Uterus (tissue), 4 donors: ENCODE measurements at places on chromosomes 3 and 15. TPM values are rescaled to one million over a fixed set of nuclear protein-coding genes. Genes with fewer than 3 reads are reported as not detected.

- H3K36me3 ChIP-seq, result no peaks in the 10 kb centered on the region
- no peaks in the 10 kb centered on the region for H3K27me3 ChIP-seq
- no peak overlapping the region for H3K27ac ChIP-seq
- no peak for DNase-seq
These were observed 61.3 kb upstream of the PRR23E start for GRCh38 chr3:127131424-127132170.

DNA sequence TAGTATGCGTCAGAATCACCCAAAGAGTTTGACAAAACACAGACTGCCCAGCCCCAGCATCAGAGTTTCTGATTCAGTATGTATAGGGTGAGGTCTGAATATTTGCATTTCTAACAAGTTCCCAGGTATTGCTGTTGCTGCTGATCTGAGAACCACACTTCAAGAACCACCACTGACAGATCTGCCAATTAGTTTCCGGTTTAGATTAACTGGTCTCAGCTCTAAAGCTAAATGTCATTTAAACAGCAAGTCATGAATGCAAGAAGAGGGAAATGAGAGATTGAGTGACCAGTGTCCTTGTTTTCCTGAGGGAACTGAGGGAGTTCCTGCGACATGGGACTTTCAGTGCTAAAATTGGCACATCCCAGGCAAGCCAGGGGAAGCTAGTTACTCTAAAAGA, 305.0 kb downstream of the ZNF385D start:
- no peaks in the 10 kb centered on the region for H3K36me3 ChIP-seq
- no peaks in the 10 kb centered on the region for H3K27me3 ChIP-seq
- no peak for DNase-seq
- H3K4me1 ChIP-seq, result no peaks in the 10 kb centered on the region
- H3K4me3 ChIP-seq, result no peak overlapping the region
- no peak overlapping the region for H3K27ac ChIP-seq

DNA sequence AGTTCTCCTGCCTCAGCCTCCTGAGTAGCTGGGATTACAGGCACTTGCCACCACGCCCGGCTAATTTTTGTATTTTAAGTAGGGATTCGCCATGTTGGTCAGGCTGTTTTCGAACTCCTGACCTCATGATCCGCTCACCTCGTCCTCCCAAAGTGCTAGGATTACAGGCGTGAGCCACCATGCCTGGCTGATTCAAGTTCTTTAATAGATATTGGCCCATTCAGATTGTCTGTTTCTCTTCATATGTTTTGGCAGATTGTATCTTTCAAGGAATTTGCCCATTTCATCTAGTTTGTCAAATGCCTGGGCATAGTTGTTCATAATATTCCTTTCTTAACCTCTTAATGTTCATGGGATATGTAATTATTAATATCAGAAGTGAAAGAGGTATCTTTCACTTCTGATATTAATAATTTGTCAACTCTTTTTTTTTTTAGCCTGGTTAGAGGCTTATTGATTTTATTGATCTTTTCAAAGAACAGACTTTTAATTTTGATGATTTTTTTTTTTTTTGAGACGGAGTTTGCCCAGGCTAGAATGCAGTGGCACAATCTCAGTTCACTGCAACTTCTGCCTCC, 40.2 kb upstream of the ZFAND6 start:
- H3K36me3 ChIP-seq, result no peaks in the 10 kb centered on the region
- DNase-seq, result no peak
- H3K27ac ChIP-seq, result no peak overlapping the region
- no peaks in the 10 kb centered on the region for H3K27me3 ChIP-seq

- no peaks in the 10 kb centered on the region for H3K36me3 ChIP-seq
- no peaks in the 10 kb centered on the region for H3K4me1 ChIP-seq
- no peaks in the 10 kb centered on the region for H3K27me3 ChIP-seq
- no peak overlapping the region for H3K27ac ChIP-seq
These were observed 9.7 kb downstream of the PEX5L start for GRCh38 chr3:180026997-180027396.

DNA sequence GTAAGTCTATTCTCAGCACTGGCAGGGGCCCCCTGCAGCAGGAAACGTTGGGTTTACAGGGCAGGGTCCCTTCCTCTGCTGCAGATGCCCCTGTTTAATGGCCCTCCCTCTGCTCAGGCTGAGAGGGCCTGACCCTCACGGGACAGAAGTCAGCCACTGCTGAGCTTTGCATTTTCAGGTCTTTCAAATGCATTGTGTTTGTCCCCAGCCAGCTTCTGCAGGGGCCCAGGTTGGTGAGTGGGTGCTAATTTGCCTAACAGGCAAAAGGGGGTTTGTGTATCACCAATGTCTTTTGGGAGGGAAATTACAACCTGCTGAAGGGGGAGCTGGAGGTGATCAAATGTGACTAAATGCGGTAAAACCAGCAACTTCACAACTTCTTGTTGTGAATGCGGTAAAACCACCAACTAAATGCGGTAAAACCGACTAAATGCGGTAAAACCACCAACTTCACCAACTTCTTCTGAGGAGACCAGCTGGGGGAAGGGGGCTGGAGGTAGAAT, 44.8 kb upstream of the UBE2E1 start:
- no peak for DNase-seq
- no peak overlapping the region for H3K27ac ChIP-seq
- no peaks in the 10 kb centered on the region for H3K4me1 ChIP-seq
- H3K27me3 ChIP-seq, result no peaks in the 10 kb centered on the region
- H3K4me3 ChIP-seq, result no peak overlapping the region
- no peaks in the 10 kb centered on the region for H3K36me3 ChIP-seq

GRCh38 chr3:172646439-172647015, 64.3 kb downstream of the NCEH1 start:
- H3K4me3 ChIP-seq, result no peak overlapping the region
- no peaks in the 10 kb centered on the region for H3K36me3 ChIP-seq
- no peaks in the 10 kb centered on the region for H3K4me1 ChIP-seq
- no peak overlapping the region for H3K27ac ChIP-seq
- no peaks in the 10 kb centered on the region for H3K27me3 ChIP-seq
- no peak for DNase-seq

GRCh38 chr3:13706451-13706850, 157.5 kb downstream of the FBLN2 start:
- no peaks in the 10 kb centered on the region for H3K36me3 ChIP-seq
- H3K4me3 ChIP-seq, result no peak overlapping the region
- peak; percentile 3 for DNase-seq
- no peaks in the 10 kb centered on the region for H3K4me1 ChIP-seq

- DNase-seq, result no peak
- no peak overlapping the region for H3K27ac ChIP-seq
- no peak overlapping the region for H3K4me3 ChIP-seq
- no peaks in the 10 kb centered on the region for H3K4me1 ChIP-seq
These were observed 165.7 kb downstream of the GAP43 start for GRCh38 chr3:115788921-115789470.

DNA sequence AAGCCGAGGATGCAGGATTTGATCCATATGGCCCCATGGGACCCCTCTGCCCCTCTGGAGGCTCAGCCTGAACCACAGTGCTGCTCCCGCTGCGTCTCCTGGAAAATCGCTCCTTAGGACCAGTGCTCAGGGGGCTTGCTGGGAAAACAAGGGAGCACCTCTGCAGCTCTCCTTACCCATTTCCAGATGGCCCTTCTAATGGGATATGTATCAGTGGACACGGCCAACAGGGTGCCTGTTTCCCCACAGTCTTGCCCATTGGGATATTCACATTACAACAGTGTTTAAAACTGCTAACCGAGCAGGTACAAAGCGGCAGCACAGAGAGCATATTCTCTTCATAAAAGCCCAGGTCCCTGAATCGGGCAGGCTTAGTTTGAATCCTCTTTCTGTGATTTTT, 27.1 kb downstream of the TMEM44 start:
- no peak overlapping the region for H3K27ac ChIP-seq
- no peak overlapping the region for H3K4me3 ChIP-seq
- H3K36me3 ChIP-seq, result no peaks in the 10 kb centered on the region
- DNase-seq, result no peak

- DNase-seq, result no peak
- no peak overlapping the region for H3K27ac ChIP-seq
- H3K27me3 ChIP-seq, result no peaks in the 10 kb centered on the region
- no peaks in the 10 kb centered on the region for H3K4me1 ChIP-seq
These were observed 8.3 kb upstream of the CHRM5 start for GRCh38 chr15:33959844-33960548.

- no peak overlapping the region for H3K27ac ChIP-seq
- no peak overlapping the region for H3K4me3 ChIP-seq
- H3K36me3 ChIP-seq, result no peaks in the 10 kb centered on the region
These were observed 68.5 kb downstream of the PLCH1 start for GRCh38 chr3:155676252-155676981.

DNA sequence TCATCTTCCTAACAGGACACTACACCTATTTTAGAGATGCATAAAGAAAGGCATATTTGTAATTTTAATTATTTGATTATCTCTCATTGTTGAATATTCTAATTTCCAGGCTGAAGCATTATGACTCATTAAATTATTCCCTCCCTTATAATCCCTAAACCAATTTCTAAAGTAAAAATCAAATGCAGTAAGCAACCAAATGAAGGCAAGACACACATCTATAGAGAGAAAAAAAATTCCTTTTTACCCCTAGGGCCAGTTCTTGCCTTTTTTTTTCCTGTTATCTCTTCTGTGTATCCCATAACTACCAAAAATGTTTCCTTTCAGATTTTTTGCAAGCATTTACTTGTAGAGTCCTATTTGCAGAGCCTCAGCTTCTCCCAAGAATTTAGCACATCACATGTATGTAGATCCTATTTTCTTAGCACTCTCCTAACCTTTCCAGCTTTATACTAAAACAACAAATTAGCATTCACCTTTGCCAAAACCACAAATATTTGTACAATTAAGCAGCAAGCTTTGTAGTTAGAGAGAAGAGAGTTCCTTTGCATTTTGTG, 177.9 kb downstream of the SATB1 start:
- no peak overlapping the region for H3K4me3 ChIP-seq
- DNase-seq, result no peak
- no peak overlapping the region for H3K27ac ChIP-seq
- no peaks in the 10 kb centered on the region for H3K36me3 ChIP-seq
- H3K27me3 ChIP-seq, result no peaks in the 10 kb centered on the region

The MYRIP gene
- 15.9 TPM for total RNA-seq

- H3K4me1 ChIP-seq, result no peaks in the 10 kb centered on the region
- no peaks in the 10 kb centered on the region for H3K36me3 ChIP-seq
- no peaks in the 10 kb centered on the region for H3K27me3 ChIP-seq
- no peak overlapping the region for H3K4me3 ChIP-seq
- no peak for DNase-seq
- no peak overlapping the region for H3K27ac ChIP-seq
These were observed 146.1 kb downstream of the PTPRG start for GRCh38 chr3:61707492-61707891.

DNA sequence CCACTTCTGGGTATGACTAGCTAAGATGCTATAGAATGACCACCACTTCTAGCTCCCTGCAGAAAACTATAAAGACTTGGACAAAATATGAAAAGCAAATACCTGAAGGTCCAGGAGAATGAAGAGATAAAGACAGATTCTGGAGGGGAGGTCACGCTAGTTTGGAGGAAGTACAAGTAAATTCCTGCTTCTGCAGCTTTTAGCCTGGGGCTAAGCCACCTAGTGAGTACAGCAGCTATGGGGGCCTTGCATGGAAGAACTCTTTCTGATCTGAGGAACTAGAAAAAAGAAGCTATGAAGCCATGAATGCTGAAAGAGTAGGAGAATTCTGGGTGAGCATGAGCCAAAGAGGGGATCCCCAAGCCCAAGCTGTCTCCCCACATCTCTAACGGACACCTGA, 29.8 kb downstream of the NRG4 start:
- H3K36me3 ChIP-seq, result no peaks in the 10 kb centered on the region
- no peak for DNase-seq
- no peak overlapping the region for H3K27ac ChIP-seq
- H3K4me3 ChIP-seq, result no peak overlapping the region

DNA sequence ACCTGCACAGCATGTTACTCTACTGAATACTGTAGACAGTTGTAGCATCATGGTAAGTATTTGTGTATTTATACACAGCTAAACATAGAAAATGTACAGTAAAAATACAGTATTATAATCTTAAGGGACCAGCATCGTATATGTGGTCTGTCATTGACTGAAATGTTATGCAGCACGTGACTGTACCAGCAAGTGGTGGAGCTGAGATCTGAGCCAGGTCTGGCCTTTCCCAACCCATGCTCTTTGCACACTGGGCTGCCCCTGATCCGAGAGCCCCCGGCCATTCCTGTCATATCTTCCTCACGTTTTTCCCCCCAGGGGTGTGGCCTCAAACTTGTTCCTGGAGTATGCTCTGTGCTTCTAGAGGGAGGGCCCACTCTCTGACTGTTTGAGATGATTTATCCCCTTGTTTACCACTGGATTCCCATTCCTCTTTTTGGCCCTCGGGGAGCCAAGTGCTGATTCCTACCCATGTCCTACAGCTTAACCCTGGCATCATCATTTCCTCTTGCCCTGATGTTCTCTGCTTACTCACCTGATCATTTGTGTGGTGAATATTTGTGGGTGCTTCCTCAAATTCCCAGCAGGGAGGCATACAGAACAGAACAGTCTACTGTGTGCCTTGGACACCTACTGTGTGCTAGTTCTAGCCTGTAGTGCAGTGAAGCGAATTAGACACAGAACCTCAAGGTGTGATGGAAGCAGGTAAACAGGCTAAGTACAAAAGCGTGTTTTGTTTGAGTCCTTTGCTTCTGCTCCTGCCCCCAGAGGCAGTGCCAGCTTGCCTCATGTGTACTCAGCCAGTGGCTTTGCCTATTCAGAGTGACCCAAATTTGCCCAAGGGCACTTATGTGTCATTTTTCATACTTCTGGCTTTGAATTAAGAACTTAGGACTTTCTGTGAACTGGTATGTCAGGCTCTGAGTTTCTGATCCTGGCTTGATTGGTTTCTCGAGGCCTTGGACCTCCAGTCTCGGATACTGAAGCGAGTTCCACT, 21.0 kb downstream of the CSRNP1 start:
- no peaks in the 10 kb centered on the region for H3K4me1 ChIP-seq
- no peak for DNase-seq
- H3K27ac ChIP-seq, result peak overlapping the region; percentile 9
- no peak overlapping the region for H3K4me3 ChIP-seq
- H3K36me3 ChIP-seq, result no peaks in the 10 kb centered on the region
- H3K27me3 ChIP-seq, result no peaks in the 10 kb centered on the region

The GPR160 gene
- total RNA-seq, result 8.6 TPM
